ENCODE measurements at places on chromosomes 12 and 14.
A peak's percentile ranks its signal among the peaks of the same experiment; 100 is the strongest.

GRCh38 chr14:99050309-99050708, 221.7 kb downstream of the BCL11B start:
- DNase-seq: no peak

DNA sequence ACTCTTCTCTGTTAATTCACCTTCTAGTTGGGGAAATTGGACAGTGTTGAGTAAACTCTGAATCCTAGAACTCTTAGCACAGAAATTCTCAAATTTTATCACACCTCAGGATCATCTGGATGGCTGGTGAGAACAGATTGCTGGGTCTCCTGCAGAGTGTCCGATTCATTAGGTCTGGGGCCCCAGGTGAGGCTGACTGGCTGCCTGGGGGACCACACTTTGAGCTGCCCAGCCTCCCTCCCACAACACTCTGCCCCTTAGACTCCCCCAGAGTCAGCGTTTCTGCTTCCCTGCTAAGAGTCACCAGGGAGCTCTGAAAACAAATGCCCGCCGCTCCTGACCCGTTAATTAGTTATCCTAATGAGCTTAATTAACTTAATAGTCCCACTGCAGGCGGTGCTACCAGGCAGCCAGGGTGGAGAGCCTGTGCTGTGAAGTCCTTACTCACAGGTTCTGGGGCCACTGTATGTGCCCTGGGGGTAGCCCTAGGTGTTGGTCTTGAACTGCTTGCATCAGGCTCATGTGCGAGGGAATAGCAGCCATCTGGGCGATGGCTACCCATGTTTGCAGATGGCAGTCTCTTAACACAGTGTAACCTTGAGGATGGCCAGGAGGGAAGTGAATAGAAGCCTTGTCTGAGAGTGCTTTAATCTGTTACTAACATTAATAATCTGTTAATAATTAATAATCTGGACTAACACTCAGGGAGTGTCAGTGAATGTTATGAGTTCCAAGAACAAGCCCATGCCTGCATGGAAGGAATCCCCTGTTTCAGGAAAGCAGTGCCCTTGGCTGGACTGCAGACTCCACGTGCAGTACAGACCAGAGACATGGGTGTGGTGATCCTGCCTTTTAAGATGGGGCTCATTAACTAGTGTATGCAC, 35.6 kb downstream of the AACS start:
- DNase-seq: no peak

DNA sequence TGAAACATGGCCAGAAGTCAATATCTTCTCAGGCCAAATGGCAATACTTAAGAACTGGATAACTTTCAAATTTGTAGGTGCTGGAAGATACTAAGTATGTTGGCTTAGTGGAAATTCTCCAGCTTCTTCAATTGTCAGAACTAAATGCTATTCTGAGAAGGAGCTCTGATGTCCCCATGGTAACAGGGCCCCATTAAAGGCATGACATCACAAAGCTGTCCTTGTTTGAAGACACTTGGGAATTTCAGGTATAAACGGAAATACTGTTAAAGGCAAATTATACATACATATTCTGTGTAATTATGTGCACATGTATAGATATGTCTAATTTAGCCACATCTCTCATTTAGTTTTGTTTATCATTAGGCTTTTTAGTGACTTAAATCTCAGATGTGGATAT, 210.0 kb upstream of the SEL1L start:
- DNase-seq: no peak

DNA sequence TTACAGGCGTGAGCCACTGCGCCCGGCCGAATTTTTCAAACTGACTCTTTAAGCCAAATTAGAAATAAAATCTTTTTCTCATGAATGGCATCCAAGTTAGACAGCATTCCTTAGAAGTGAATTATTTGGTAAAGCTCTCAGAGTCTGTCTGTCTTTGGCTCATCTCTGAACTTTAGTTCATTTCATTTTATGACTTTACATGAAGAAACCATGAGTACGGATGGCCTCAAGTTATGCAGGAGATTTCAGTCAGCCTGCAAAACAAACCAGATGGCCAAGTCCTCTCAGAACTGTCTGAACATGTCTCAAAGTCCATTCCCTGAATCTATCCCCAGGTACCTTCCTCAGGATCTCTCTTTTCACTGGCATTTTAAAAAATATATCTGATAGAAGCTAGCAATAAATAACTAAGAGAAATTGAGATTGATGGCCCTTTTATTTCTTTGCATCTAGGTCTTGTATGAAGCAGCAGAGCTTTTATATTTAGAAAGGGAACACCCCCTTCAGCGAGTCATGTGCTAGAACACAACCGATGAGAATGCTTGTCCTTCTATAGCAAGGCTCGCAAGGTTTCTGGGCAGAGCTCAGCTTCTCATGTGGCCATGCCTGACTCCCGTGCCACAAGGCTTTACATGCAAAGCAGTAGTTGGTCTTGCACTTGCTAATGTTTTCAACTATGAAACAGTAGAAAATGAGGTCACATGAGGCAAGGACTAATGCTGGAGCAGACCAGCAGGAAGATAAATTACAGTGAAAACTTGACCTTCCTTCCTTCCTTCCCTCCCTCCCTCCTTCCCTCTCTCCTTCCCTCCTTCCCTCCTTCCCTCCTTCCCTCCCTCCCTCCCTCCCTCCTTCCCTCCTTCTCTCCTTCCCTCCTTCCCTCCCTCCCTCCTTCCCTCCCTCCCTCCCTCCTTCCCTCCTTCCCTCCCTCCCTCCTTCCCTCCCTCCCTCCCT, 125.0 kb downstream of the AKAP6 start:
- no peak for DNase-seq

GRCh38 chr14:64654901-64655300, 49.3 kb upstream of the PLEKHG3 start:
- DNase-seq: no peak

DNA sequence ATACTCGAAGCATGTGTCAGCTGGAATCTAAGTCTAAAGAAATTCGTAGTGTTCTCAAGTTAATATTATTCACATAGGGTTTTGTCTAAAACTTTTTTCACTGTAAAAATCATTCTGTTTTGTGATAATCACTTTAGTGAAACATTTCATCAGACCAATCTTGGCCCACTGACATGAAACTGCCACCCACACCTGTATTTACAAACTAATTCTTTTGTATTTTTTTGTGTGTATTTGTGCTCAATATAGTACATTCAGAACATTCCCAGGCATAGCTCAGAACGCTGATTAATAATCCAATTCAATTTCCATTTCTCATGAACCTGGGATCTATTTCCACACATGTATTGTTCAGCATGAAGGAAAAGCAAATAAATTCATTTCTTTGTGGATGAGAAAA, 191.7 kb downstream of the RASSF9 start:
- DNase-seq: no peak

DNA sequence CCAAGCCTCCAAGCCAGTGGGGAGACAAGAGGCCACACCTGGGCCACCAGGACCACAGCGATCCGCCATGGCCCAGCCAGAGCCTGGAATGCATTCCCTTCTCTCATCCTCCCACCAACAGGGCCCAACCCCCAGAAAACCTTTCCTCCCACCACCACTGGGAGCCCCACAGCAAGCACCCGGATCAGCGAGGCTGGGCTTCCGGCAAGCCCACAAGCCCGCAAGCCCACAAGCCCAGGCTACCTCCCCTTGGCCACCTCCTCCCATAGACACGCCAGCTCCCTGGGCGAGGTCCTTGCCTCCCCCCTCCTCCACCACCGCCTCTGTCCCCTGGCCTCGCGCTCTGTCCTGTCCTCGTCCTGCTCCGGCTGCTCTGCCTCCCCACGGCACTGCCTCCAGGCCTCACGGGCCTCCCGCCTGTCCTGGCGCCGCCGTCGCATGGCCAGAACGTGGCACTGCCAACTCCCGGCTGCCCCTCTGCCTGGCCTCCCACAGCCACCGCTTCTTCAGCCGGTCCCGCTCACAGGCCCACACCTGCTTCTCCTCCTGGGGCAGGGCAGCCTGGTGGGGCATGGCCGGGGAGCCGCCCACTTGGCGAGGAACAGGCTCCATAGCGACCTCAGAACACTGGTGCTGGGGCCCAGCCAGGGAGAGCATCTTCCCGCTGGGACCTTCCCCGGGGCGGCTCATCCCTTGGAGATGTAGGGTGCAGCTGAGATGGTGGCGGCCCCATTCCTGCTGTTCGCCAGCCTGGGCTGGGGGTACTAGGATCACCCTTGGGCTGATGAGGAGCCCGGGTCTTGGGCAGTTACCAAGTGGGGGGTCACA, 5.6 kb downstream of the CDK2AP1 start:
- DNase-seq: no peak

GRCh38 chr14:23577004-23577681, 1.4 kb downstream of the JPH4 start:
- peak; percentile 71 for DNase-seq

GRCh38 chr14:67674139-67674479, 323 bp downstream of the VTI1B start:
- DNase-seq: peak; percentile 86

DNA sequence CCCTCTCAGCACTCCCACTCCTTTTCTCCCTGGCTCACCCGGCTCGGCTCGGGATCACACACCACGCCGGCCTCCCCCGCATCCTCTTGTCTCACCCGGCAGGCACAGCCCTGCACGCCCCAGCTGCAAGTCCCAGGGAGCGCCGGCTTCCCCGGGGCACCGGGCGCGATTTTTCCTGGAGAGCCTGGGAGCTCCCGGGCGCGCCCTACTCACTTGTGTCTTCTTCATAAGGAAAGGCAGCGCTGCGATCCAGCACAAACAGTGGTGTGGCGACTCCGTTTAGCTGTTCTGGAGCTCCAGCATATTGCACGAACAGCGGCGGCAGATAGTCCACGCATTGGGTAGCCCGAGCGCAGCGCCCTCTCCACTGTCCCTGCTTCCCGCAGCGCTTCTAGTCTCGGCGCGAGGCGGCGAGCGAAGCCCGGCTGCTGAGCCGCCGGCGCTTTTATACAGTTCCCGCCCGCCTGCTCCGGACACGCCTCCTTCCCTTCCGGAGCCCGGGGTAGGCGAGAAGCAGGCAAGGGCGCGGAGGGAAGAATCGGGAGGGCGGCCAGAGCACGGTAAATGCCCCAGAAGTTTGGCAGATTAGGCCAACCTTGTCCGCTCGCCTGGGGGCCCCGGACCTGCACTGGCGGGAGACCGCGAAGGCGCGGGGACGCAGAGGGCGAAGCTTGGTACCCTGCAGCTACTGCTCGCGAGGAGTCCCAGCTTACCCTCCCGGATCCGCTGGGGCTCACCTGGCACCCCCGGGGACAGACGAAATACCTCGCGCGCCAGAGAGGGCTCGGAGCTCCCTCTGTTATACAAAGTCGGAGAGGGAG, at the start of gene KITLG:
TSS of gene KITLG (minus strand) at position 421 of the 821 bp plus-strand sequence. CDS start at position 228, 193 bp downstream.
- DNase-seq: peak; percentile 85

- no peak for DNase-seq
Measured at GRCh38 chr12:55624056-55624455, 12.6 kb upstream of the OR10P1 start.

Data from nephron progenitor cell (in vitro differentiated cells).